ENCODE measurements at places on chromosomes 6 and 20.

DNA sequence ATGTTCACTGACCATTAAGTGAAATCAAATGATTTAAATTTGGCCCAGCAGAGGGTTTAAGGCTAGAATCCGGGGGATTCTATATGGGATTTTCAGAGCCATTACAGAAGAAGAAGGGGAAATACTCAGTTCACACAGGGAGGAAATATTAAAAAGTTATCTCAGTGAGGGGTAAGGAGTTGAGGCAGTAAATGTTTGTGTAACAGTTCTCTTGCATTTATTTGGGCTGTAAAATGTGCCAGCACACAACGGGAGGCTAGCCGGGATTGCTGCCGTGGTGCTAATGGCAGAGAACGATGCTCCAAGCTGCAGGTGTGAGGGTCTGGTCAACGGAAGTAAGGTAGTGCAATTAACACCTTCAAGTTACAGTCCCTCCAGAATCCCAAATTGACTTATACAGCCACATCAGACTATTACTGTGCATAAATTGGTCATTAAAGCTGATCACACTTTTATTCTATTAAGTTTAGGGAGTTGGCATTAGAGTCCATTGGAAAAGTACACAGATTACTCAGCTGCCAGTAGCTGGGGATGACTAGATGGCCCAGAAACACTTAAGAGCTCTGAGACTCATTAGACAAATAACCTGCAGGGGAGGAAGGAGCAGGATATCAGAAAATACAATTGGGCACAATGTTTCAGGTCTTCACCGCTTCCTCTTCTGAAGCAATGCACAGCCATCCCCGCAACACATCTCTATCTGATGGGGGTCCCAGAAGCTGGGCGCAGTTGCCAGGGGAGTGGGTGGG, 31.3 kb downstream of the PPP1R3G start:
- no peak for DNase-seq

DNA sequence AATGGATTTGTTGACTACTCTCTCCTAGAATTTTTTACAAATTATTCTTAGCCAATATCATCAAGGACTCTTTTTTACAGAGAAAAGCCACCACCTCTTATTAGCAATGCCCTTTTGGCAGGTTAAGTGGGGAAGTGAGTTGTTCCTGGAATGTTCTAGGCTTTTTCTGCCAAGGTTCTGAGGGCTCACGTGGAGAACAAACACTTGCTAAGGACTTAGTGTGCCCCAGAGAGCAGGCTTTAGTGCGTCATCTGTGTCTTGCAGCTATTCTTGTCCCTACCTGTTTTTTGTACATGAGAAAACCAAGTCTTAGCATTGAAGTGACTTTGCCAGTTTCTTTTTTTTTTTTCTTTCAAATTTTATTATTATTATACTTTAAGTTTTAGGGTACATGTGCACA, 33.5 kb downstream of the CFAP61 start:
- DNase-seq: no peak

DNA sequence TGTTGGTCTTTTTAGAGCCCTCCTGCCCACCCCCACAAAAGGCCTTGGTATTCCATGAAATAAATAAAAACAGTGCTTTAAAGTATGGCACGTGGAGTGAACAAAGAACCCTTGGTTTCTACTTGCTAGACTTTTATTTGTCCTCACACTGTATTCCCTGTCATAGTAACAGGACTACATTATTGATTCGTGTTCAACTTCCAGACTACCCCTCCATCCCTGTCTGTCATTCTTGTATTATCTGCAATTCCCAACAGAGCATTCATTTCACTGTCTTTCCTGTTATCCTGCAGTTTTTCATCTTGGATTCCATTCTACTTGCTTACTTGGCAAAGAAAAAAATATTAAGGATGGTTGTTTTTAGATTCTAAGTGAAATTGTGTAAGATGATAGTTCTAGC, 307.4 kb upstream of the CNR1 start:
- DNase-seq: no peak

DNA sequence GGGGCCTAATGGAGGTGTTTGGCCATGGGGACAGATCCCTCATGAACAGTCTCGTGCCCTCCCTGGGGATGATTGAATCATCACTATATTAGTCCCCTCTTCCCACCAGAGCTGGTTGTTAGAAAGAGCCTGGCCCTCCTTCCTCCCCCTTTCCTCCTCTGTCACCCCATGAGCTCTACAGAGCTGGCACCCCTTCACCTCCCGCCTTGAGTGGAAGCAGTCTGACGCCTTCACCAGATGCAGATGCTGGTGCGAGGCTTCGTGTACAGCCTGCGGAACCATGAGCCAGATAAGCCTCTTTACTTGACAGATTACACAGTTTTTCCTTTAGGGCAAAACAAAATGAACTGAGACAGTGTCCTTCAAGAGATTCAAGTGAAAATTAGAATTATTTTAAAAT, 74.4 kb upstream of the RIPOR2 start:
- no peak for DNase-seq
